ENCODE measurements at places on chromosomes 12 and 14.

DNA sequence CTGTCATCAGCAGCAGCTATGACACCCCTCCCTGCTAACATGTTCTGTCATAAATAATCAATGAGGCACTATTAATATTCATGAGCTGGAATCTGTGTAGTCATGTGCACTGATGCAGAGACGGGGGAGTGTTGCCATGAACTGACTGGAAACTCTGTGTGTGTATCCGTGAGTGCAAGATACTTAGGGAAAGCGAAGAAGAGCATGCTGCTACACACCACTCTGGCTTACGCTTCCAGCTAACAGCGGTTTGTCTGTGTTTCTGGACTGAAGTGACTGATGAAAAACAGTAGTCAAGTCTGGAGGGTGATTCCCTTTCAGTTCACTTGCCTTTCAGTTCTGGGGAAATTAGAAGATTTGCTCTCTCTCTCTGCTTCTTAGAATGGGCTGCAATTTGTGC, 249.4 kb downstream of the PDZRN4 start:
- DNase-seq: no peak

DNA sequence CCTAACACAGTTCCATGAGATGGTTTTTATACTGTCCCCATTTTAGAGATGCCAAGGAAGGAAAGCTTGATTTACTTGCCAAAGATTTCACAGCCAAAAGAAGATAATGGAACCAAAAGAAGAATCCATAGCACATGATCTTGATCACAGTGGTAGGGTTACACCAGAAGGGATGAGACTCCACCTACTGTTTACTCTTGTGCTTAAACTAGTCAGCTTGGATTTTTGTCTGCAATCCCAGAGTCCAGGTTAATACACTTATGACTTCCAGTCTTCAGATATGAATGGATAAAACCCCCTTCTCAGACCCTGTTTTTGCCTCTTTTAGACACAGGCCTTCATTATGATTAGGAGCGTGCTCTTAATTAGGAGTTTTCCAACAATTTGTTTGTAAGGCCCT, 454.2 kb downstream of the AEBP2 start:
- DNase-seq: no peak

DNA sequence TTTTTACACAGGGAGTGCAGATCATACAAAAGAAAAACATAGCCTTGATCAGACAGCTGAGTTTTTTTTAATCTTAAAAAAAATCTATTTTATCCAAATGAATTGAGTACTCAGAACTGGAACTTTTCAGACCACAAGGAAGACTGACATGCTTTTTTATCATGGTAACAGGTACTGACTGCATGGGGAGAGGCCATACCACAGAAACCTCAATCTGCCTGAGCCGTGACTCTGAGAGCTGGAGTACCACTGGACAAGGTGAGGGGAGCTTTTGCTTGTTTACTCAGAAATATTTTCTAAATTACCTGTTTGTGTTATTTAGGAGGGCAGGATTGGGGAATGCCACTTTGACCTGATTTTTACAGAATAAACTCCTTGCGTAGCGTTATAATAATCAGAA, 143.9 kb downstream of the ALX1 start:
- no peak for DNase-seq

GRCh38 chr14:97785495-97785894, 988.3 kb downstream of the VRK1 start:
- DNase-seq: no peak

DNA sequence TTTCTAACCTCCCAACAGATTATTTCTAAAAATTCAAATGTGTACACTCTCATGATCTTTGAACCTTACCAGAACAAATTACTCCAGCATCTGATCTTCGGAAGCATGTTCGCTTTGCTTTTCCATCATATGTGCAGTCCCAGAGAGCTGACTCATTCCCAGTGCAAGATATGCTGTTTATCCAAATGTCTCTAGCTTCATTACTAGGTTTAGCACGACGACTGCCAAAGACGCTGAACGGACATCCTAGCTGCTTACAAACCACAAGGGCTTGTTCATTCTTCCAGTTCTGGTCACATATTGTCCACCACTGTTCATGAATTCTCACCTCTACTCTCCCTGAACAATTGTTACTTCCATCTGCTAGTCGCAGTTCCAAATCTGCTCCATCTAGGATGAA, 40.5 kb downstream of the CD163L1 start:
- no peak for DNase-seq

DNA sequence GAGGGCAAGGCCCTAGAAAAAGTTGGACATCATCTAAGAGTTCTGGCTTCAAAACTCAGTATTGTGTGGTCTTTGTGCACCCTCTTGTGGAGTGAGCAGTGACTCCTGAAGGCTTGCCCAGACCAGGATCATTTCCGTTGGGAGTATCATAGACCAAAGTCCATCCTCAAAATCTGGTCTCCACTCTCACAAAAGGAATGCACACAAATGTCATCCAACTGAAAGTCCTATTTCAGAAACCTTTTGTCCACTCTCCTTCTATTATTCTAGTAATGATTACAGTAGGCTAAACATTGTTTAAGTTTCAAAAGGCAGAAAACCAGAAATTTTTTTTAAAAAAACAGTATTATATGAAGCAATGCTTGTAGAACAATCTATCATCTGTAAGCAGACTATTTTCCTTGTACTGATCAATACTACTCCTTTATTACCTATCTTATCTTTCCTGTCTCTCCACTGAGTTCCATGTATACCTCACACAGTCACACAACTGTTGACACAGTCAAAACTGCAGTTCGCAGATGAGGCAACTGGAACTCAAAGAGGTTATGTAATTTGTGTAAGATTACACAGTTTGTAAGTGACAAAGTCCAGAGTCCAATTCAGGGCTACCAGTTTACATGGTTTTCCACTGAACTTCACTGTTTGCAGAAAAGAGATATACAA, 41.4 kb downstream of the COX16 start:
- DNase-seq: no peak

- DNase-seq: no peak
Measured at GRCh38 chr12:110742096-110742717, 484 bp downstream of the PPP1CC start.

DNA sequence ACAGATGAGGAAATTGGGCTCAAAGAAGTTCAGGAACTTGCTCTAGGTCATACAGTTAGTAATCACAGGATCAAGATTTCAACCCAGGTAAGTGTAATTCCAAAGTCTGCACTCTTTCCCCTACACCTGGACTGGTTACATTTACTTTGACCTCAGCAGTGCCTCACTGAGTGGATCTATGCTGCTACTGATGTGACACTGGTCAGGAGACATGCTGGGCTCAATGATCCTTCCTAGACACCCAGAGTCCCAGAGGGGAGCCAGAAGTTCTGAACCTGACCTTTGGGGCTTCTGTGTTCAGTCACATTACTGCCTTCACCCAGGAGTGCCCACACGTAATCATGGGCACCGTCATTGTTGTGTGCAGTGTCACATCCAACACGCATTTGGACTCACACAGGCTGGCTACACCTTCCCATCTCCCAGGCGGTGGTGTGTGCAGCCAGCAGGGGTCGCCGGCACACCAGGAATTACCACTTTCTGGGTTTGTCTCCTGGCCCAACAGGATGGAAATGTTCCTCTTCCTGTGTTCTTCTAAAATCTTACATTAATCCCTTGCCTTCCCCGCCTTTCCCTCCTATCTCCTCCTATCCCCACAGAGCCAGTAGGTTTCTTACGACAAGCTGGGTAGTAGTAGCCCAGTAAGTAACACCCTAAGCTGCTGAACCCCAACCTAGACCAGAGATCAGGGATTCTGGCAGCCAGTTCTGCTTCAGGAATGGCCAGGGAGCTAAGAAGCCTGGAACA, 25.6 kb downstream of the CALCOCO1 start:
- DNase-seq: peak; percentile 48

DNA sequence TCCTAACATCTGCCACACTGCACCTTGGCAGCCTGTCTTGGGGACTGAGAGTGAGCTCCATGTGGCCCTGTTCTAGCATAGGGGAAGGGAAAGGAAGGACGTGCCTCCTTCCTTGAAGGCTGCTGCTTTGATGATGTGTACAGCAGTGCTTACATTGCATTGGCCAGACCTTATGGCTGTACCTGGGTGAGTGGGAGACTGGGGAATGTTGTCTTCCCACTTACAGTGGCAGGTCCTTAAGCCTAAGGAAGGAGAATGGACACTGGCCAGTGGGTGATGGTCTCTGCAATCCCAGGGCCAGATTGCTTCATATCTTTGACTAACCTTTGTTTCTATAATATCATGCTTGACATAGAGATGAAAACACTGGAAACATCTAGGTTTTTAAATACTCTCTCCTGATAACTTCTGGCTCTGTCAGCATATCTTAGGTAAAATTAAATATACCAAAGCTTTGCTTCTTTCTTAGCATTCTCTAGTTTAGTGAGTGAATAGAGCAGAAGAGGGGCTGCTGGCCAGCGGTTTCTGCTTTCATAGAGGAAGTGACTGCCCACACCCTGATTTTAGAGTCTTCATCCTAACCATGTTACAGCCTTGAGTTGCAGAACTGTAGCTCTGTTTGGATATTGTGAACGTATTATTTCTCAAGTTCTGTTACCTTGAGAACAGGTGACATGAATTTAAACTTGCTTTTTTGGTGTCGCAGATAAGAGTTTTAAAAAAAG, 27.2 kb downstream of the KLC1 start:
- no peak for DNase-seq

GRCh38 chr12:89695100-89695499, 13.5 kb downstream of the ATP2B1 start:
- DNase-seq: no peak

- DNase-seq: no peak
Measured at GRCh38 chr12:128381541-128381940, 114.6 kb downstream of the TMEM132C start.

- no peak for DNase-seq
Measured at GRCh38 chr12:1517007-1517406, 77.4 kb downstream of the FBXL14 start.

- no peak for DNase-seq
Measured at GRCh38 chr12:12734561-12735071, 17.4 kb downstream of the CDKN1B start.

All from activated CD4-positive, CD25-positive, alpha-beta regulatory T cell (primary cell).